HT-29 (cell line): ENCODE measurements at places on chromosomes 3 and 15. TPM values are rescaled to one million over a fixed set of nuclear protein-coding genes. Genes with fewer than 3 reads are reported as not detected.

GRCh38 chr3:69542089-69542804 is 156.4 kb upstream of the FRMD4B start:
- no peak for DNase-seq

GRCh38 chr3:6223572-6223971 is 637.3 kb upstream of the GRM7 start:
- DNase-seq = no peak

DNA sequence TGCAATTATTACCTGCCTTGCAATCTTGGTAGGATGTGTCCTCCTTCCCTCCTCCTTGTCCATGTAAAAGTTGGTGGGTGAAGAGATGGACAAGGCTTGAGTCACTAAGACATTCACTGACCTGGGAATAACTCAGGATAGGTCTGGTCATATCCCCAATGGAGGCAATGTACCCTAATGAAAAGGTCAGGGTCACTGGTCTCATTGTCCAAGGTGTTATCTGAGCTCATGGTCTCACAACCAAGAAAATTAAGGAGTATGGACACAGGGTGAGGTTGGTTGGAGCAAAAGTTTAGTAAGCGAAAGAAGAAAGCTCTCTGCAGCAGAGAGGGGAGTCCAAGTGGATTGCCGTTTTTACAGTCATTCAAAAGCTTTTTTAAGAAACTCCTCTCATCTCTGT is 179.0 kb downstream of the SNRPN start:
- no peak for DNase-seq

- no peak for DNase-seq
These were observed 19.9 kb upstream of the C3orf62 start for GRCh38 chr3:49296781-49297411.

DNA sequence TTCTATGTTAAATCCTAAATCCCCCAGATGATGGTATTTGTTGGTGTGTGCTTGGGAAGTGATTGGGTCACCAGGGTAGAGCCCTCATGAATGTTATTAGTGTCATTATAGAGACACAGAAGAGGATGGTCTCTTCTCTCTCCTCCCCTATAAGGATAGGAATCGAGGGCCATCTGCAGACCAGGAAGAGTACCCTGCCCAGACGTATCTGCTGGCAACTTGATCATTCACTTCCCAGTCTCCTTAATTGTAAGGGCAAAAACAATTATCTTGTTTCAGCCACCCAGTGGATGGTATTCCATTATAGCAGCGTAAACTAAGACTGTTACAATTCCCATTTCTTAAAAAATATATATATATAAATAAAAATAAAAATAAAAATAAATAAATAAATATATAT is 892.2 kb downstream of the SI start:
- DNase-seq = no peak

GRCh38 chr15:67405208-67406191 is 115.4 kb upstream of the C15orf61 start:
- DNase-seq = no peak

Gene GPR156
- 0.05 and 0.25 TPM in 2 replicates for total RNA-seq
